ENCODE measurements at places on chromosomes 6 and 20.

- DNase-seq, result no peak
Observed at GRCh38 chr6:56850626-56851025, 104.3 kb upstream of the BEND6 start.

DNA sequence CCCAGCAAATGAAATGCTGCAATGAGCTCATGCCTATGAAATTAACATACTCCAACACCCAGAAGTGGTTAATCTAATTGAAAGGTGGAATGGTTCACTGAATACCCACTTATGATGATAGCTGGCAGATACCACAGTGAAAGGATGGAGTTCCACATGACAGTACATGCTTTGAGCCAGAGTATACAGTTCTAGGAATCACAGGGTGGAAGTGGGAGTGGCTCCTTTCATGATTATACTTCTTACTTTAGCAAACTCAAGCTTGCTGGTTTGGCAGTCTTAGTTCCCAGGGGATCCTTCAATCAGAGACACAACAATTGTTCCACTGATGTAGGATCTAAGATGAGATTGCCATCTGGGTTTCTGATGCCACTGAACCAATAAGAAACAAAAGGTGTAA lies 21.5 kb downstream of the CD164 start:
- DNase-seq, result no peak

GRCh38 chr20:59802018-59802417 lies 131.4 kb downstream of the SYCP2 start:
- no peak for DNase-seq

- no peak for DNase-seq
Observed at GRCh38 chr6:43115365-43115764, 39.3 kb downstream of the PTK7 start.

DNA sequence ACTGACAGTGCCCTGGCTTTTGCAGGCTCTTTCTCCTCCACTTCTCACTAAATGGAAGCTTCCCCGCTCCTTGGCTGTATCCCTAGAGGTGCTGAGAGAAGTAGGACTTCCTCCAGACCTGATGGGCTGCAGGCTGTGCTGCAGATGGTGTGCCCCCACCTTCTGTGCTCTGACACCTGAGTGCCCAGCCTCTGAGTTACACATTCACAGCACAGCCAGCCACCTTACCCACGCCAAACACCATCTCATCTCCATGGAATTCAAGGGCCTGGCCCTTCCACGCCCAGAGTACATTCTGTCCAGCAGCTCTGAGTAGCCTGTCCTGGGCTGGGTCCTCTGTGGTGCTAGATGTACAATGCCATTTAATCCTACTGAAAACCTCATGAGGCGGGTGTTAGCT lies 5.3 kb downstream of the SFTA2 start:
- DNase-seq, result no peak

GRCh38 chr6:170224694-170225660 lies 65.9 kb downstream of the DLL1 start:
- DNase-seq, result no peak

DNA sequence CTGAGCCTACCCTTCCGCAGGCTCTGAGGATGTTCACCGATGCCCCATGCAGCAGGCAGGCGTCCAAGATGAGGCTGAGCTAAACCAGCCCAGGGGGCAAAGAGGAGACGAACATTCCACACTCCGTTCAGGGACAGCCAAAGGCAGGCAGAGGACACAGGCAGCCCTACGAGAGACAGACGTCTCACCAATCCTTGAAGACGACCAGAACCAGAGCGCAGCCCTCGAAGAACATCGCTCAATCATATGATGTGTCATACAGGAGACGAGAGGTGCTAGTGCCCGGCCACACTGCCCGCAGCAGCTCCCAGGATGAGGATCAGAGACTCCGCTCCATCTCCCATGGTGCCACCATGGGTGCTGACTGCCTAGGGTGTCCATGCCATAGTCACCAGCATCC lies 35.6 kb upstream of the TMEM181 start:
- DNase-seq, result no peak

DNA sequence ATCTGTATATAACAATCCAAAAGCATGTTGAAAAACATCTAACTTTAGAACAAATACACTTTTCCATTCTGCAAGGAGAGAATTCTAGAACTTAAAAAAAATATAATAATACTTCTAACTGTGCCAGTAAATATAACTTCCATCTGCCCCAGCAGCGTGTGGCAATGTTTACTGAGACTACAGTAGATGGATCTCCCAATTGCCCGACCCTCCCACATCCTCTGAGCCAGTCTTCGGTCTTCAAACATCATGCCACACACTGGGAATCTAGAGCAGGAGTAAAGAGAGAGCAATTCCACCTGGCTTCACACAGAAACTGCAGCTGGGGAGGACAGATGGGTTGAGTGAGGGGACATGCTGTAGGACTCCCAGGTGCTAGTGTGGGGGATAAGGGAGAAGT lies 121.3 kb upstream of the NHSL1 start:
- no peak for DNase-seq

- DNase-seq, result no peak
Observed at GRCh38 chr20:64065974-64066343, 3.0 kb downstream of the TCEA2 start.

- DNase-seq, result no peak
Observed at GRCh38 chr6:134166511-134167261, 114.3 kb upstream of the SLC2A12 start.

DNA sequence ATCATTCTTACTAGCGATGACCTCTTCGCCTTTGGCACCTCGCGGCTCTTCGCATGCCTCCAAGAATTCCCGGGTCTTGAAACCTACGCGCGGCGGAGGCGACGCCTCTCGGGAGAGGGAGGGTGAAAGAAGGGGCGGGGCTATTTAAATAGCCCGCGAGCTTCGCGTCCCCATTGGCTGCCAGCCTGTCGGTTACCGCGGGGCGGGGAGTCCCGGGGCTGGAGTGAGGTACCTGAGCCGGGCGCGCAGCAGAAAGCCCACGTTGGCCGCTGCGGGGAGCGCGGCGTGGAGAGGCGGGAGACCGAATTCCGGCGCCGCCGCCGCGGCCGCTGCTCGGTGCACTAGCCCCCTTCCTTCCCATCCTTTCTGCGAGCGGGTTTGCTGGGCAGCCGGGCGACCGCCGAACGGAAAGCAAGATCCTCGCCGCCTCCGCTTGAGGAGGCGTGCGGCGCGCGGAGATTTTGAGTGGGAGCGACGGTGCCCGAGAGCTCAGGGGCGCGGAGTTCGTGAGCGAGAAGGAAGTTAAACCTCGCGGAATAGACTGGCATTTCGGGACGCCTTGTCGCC lies at the start of gene BMP6:
BMP6 (plus strand) TSS at position 251 of the 567 bp plus-strand sequence. CDS start 857 bp downstream, outside the sequence.
- DNase-seq, result peak; percentile 88

- no peak for DNase-seq
Observed at GRCh38 chr6:97055743-97056142, 131.2 kb downstream of the KLHL32 start.

DNA sequence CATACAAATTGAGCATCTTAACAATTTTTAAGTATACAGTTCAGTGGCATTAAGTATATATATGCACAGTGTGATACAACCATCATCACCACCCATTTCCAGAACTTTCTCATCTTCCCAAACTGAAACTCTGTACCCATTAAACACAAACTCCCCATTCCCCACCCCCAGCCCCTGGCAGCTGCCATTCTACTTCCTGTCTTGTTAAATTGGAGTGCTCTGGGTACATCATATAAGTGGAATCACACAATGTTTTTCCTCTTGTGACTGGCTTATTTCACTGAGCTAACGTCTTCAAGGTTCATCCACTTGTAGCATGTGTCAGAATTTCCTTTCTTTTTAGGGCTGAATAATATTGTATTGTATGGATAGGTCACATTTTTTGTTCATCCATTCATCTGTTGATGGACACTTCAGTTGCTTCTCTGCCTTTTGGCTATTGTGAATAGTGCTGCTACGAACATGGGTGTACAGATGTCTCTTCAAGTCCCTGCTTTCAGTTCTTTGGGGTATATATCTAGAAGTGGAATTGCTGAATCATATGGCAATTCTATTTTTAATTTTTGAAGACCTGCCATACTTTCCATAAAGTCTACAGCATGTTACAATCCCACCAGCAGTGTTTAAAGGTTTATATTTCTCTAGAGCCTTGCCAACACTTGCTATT lies 19.6 kb upstream of the RREB1 start:
- DNase-seq, result no peak

DNA sequence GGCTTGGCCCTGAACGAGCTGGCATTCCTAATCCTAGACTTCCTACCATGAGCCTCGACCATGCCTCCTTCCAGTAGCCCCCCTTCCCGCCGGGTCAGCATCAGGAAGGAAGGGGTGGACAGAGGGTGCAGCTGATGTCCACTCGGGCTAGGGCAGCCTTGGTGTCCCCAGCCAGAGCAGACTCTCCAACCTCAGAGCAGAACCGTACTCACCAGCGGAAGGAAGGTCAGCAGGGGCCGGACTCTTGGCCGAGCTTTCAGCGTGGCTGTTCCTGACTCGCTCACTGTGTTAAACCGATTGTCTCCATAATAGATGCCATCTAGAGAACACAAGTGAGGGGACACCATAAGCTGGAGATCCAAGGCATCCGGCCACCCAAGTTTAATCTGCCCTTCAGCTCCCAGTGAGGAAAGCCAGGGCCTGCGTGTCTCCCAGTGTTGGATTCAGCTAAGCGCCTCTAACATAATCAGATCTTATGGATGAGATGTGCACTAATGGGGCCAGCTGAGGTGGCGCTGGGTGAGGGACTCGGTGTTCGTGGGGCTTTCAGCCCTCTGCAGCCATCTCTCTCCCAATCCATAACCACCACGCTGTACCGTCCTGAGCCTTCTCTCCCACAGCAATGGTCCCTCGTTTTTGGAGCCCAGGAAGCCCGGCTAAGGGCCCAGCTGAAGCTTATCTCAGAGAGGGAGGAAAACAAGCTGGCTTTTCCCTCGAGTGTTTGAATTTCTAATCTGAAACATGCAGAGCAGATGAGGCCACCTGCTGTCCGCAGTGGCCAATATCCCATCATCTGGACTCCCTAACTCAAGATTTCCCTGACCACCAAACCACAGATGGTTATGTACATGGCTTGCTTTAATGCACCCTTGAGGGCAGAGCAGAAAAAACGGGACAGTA lies 13.7 kb downstream of the C6orf132 start:
- no peak for DNase-seq

GRCh38 chr6:149111556-149112115 lies 205.9 kb upstream of the TAB2 start:
- no peak for DNase-seq

DNA sequence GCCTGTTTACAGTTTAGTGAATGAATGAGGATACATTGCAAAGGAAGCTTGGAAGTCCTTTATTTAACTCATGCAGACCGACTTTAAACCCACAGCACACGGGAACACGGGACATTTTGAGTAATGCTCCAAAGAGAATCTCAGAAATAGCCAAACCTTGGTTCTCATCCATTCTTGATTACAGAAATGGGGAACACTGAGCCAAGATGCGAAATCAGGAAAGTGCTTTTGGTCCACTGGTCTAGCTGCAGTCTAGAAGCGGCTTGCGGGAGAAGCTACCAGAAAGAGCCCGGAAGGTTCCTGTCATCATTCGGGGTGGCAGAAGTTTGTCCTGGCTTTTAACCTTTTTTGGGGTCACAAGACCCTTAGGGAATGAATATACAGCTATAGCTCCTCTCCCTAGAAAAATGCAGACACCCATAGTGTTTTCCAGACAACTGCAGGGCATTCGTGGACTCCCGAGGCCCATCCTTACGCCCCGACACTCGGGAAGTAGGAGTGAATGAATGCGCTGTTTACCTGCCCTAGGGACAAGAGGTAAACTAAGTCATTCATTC lies 475 bp upstream of the TMEM181 start:
- no peak for DNase-seq

DNA sequence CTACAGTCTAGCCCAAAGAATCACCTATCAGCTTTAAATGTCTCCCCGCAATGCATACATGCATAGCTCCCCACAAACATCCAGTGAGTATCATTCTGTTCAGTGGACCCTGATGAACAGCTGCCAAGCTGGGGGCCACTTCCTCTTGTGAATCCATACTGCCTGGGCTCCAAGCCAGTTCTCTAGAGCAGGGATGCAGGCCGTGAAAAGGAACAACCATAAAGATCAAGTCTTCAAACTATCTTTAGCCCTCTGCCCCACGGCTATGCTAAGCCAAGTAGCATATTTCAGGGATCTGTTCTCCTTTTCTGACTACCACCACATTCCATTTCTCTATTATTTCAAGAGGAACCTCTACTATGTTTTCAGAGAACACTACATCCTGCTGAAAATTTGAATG lies 191.7 kb upstream of the BTBD3 start:
- DNase-seq, result no peak

DNA sequence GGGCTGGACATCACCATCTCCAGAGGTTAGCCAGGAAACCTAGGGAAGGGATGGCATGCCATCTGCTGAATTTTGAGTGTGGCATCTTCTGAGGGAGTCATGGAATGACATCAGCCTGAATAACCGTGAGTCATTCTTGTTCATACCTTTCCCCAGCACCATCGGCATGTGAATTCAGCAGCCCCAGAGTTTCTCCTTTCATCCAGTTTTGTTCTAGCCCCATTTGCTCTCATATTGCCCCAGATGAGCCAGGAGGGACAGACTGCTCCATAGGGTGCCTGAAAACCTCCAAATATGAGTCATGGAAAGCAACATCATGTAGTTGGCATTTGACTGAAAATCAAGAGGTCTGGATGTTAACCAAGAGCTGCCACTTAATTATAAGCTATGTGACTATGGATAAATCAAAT lies 219.2 kb upstream of the SGK1 start:
- DNase-seq, result no peak

- DNase-seq, result no peak
Observed at GRCh38 chr6:27669295-27669623, 196.4 kb upstream of the ZNF184 start.

GRCh38 chr20:43194137-43194536 lies 4.4 kb upstream of the PTPRT start:
- no peak for DNase-seq

- DNase-seq, result no peak
Observed at GRCh38 chr6:69379518-69379917, 417.3 kb downstream of the LMBRD1 start.
